ENCODE measurements at places on chromosomes 1 and 21. TPM values are rescaled to one million over a fixed set of nuclear protein-coding genes. Genes with fewer than 3 reads are reported as not detected.

DNA sequence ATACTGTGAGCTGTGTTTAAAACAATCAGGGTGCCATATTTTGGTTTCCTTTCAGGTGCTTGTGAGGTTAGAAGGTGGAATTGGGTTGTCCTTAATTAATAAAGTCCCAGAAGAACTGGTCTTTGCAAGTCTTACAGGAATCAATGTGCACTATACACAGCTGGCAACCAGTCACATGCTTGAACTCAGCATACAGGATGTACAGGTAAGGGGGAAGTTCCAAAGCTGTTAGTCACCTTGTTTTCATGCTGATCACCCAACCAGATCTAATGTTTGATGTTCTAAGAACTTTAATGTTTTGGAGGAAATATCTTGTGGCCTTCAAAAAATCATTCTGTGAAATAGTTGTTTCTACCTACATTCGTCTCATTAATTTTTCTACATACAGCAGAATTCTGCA, 156.3 kb downstream of the VPS13D start:
- H3K4me3 ChIP-seq, result no peak overlapping the region
- DNase-seq, result peak; percentile 72
- peak overlapping the region; percentile 66 for H3K27ac ChIP-seq
- H3K4me1 ChIP-seq, result peaks cover 5% of the 10 kb centered on the region

DNA sequence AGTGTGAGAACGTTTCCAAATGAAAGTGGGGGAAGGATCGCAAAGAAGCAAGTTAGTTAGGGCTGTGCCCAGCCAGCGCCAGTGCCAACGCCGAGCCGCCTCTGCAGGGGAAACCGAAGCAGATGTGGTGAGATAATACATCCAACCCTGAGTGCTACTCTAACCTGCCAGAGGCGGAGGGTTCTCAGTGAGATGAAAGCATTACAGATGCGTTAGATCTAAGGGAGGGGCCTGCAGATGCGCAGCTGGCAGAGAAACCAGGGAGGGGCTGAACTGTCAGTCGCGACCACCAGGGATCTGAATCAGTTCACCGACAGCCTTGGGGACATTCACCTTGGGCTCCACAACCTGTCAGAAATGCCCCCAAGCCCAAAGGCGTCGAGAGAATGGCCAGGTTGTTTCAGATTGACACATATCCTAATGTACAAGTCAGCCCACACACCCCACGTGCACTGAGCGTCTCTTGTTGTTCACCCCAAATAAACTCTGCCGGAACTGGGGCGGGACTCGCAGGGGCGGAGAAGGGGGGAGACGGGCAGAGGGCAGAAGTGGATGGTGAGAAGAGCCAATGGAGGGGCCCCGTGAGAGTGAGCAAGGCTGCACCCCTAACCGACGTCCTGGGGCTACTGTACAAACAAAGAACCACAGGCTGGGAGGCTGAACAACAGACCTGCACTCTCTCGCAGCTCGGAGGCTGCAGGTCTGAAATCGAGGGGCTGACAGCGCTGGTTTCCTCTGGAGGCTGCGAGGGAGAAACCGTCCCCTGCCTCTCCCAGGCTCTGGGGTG, 8.7 kb upstream of the UMODL1 start:
- H3K4me3 ChIP-seq, result no peak overlapping the region
- H3K36me3 ChIP-seq, result no peaks in the 10 kb centered on the region
- no peak for DNase-seq
- H3K27me3 ChIP-seq, result no peaks in the 10 kb centered on the region
- no peak overlapping the region for H3K27ac ChIP-seq

TRIM17 gene
- 6.5 TPM for total RNA-seq

DNA sequence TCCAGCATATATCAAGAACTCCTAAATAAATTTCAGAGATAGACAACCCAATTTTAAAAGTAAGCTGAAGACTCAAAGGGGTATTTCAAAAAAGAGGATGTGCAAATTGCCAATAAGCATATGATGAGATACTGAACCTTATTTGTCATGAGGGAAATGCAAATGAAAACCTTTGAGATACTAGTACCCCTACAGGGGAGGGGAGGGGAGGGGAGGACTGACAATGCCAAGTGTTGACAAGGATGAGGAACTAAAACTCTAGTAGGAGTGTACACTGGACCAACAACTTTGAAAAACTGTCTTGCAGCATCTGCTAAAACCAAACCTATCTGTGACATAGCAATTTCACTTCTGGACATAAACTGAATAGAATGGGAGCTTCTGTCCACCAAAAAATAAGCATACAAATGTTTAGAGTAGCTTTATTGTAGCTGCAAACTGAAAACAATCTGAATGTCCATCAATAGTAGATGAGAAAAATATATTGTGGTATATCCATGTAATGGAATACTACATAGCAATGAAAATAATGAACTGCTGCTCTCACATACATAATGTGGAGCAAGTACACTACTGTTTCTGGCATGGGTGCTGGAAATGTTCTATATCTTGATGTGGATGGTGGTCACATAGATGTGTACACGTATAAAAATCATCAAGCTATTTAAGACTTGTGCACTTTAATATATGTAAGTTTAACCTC, 57.2 kb downstream of the CDK18 start:
- H3K27me3 ChIP-seq, result no peaks in the 10 kb centered on the region
- H3K4me1 ChIP-seq, result no peaks in the 10 kb centered on the region
- no peaks in the 10 kb centered on the region for H3K36me3 ChIP-seq

DNA sequence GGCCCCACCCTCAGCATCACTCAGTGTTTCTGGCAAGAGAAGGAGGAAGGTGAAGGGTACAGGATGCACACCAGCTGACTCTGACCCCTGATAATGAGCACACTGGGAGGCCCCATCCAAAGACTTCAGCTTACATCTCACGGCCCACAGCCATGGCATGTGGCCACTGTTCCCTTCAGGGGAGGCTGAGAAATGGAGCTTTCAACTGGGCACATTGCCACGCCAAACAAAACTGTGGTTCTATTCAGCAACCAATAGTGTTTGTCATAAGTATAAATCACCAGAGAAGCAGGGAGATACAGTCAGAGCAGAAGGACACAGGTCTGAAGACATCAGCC, 12.7 kb upstream of the TRAF3IP3 start:
- H3K36me3 ChIP-seq, result no peaks in the 10 kb centered on the region
- H3K4me1 ChIP-seq, result peaks cover 19% of the 10 kb centered on the region
- no peaks in the 10 kb centered on the region for H3K27me3 ChIP-seq
- no peak overlapping the region for H3K27ac ChIP-seq
- no peak for DNase-seq

- H3K27me3 ChIP-seq, result no peaks in the 10 kb centered on the region
- H3K27ac ChIP-seq, result peak overlapping the region; percentile 83
- peak; percentile 80 for DNase-seq
- peak overlapping the region; percentile 70 for H3K4me3 ChIP-seq
Observed at GRCh38 chr1:24745711-24746413, 615 bp downstream of the CLIC4 start.

DNA sequence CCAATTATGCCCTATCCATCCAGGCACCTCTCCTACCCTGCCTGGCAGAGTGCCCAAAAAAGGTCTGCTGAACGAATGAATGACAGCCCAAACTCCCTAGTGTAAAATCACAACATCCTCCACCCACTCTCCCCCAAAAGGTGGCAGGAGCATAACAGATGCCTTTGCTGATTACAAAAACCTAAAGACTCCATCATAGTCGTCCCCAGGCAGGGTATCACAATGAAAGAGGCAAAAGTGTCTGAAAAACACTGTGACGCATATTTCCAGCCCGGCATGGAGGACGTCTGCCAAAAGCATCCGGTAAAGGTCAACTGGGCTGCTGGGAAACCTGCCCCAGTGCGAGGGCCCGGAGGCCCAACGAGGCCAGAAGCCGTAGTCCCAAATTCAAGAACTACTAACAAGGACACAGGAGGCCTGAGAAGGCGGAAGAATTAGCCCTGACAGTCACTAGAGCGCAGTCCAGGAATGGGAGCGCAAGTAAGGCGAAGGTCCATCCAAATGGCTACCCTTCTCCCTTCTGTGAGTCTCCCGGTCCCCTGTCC, 576 bp downstream of the SMIM12 start:
- H3K4me1 ChIP-seq, result peaks cover 3% of the 10 kb centered on the region
- peak overlapping the region; percentile 100 for H3K4me3 ChIP-seq
- peak overlapping the region; percentile 83 for H3K27ac ChIP-seq
- peaks cover 9% of the 10 kb centered on the region for H3K36me3 ChIP-seq
- DNase-seq, result no peak

SPRR2F gene
- total RNA-seq, result not detected
